Fibroblast of skin of right quadriceps (primary cell): ENCODE measurements at places on chromosomes 12 and 14.

- DNase-seq = no peak
Observed at GRCh38 chr12:53775478-53776145, 23.8 kb upstream of the CISTR start.

DNA sequence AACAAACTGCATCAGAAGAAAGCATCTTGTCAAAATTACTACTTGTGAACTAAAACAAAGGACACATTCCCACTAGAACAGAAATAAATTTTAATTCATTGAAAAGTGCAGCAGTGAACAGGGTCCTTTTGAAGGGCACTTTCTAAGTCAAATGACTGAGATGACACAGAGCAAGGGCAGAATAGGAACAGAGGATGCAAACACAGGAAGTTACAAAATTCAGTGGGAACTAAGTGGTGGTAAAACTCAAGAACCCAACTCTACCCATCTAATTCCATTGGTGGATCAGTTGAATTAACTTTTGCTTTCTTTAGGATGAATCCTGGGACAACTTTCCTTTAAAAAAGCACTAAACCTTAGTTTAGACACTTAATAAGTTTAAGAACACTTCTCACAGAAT is 45.8 kb downstream of the GNS start:
- DNase-seq = no peak

GRCh38 chr12:125981610-125982253 is 916.5 kb downstream of the AACS start:
- no peak for DNase-seq

GRCh38 chr12:49784756-49785409 is 43.3 kb downstream of the NCKAP5L start:
- peak; percentile 34 for DNase-seq

DNA sequence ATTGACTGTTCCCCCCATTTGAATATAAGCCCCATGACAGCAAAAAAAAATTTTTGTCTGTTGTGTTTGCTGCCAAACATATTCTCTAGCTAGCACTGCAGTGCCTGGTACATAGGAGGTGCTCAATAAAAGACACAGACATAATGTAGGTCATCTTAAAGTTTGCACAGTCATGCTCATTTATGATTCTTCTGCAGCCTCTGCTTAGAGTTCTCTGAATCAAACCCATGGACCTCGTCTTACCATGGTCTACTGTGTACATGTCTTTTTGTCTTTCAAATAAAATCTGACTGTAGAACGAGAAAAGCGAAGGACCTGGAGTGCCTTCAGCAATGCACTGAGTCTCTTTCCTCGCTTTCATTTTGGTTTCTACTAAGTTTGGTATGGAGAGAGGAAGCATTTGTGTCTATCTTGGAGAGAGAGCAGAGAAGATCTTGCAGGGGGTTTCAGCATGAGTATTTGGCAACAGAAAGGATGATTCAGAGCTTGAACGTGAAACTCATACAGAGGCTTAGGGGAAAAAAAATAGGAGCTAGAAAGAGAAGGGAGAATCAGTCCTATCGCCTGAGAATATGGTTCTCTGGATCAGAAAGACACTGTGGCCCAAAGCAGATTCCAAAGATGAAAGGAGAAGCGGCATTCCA is 38.8 kb upstream of the TMCC3 start:
- DNase-seq = peak; percentile 62

- peak; percentile 1 for DNase-seq
Observed at GRCh38 chr14:66572826-66573225, 64.9 kb downstream of the GPHN start.

- DNase-seq = no peak
Observed at GRCh38 chr12:130222519-130223218, 60.4 kb downstream of the FZD10 start.

GRCh38 chr12:106671840-106672239 is 89.0 kb downstream of the RFX4 start:
- DNase-seq = no peak

DNA sequence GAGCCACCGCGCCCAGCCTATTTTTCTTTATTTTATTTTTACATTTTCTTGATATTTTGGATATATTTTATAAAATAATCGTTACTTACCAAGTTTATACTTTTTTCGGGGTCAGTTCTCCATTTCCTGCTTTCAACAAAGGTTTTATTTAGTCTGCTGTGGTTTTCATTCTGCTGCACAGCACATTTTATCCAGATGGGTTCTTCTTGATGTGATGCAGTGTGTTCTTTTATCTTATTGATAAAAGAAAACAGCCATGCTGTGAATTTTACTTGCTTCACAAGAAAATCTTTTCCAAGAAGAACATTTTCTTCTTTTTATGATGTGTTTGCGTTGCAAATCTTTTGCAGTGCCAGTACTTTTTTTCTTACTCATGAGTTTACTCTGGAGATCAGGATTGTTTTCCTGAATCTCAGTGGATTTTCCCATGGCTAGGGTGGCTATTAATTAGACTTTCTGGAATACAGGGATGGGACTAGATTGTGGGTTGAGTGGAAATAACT is 192.5 kb downstream of the ADGRD1 start:
- no peak for DNase-seq

GRCh38 chr14:50232276-50232642 is 881 bp upstream of the SOS2 start:
- DNase-seq = no peak

DNA sequence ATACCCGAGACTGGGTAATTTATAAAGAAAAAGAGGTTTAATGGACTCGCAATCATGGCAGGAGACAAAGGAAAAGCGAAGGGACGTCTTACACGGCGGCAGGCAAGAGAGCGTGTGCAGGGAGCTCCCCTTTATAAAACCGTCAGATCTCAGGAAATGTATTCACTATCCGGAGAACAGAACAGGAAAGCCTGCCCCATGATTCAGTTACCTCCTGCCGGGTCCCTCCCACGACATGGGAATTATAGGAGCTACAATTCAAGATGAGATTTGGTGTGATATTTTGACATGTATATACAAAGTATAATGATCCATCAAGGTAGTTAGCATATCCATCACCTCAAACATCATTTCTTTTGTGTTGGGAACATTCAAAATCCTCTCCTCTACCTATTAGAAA is 2.3 kb upstream of the CDCA4 start:
- DNase-seq = peak; percentile 19

DNA sequence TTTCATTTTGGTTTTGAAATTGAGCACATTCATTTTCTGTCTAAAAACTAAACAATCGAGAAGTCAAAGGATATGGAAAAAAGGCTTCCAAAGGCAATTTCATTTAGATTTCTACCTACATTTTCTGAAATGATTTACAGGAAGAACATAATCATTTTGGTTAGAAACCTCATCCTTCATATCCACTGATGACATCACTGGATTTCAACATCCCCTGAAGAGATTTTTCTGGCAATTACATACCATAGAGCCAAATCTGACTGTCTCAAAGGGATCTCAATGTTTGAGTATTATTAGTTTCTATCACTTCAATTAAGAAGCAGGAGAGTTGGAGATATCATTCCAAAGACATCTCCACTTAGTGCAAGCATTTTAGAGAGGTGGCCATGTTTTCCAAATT is 137.8 kb downstream of the TTC7B start:
- DNase-seq = peak; percentile 53

- no peak for DNase-seq
Observed at GRCh38 chr12:13749389-13749788, 232.0 kb downstream of the GRIN2B start.

- no peak for DNase-seq
Observed at GRCh38 chr12:101951002-101951670, 73.8 kb downstream of the DRAM1 start.

DNA sequence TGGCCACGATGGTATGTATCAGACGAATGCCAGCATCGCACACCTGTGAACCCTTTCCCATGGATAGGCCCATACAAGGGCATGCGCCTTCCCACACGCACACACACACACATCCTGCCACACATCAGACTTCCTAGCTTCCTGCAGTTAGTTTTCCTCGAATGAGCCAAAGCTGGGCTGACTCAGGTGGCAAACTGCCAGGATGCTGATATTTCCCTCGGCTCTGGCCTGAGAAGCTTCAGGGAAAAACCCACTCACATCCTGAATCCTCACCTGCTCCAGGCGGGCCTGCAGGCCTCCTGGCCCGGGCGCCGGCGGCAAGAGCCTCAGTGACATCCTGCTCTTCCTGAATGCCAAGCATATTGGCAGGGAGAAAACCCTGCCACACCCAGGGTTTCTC is 22.4 kb downstream of the CALM1 start:
- peak; percentile 95 for DNase-seq

- no peak for DNase-seq
Observed at GRCh38 chr12:32462908-32463307, 63.5 kb downstream of the FGD4 start.

DNA sequence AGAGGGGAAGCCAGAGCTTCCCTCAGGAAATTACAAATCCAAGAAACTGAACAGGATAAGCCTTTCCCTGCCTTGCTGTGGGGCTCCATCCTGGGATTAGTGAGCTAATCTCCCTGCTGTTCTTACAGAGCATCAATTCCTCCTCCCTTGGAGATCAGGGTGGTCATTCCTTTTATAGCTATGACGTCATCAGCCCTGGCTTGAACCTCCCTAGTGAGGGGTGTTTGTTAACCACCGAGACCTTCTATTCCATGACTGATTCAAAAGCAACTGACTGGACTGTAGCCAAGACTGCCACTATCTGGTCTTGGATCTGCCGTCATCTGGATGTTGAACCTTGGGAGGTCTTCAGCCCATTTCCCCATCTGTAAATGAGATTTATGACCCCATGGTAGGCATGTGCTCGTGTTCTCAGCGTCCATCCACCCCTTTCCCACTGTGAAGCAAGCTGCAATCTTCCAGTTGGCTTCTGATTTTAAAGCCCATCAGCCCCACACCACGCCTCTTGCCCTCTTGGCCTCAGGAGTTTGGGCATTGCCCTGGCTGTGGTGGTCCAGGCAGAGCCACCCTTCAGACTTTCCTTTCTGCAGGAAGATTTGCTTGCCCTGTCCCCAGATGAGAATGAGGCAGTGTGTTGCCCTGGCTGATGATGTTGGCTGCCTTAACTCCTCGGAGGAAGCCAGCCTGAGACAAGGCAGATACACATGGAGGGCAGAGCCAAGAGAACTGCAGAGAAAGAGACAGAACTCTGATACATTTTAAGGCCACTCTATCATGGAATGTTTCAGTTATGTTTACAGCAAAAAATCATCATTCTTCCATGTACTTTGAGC is 59.6 kb upstream of the ACTN1 start:
- DNase-seq = peak; percentile 98

GRCh38 chr14:61860294-61860918 is 98.2 kb downstream of the SNAPC1 start:
- DNase-seq = peak; percentile 22

GRCh38 chr14:100062590-100062989 is 2.6 kb upstream of the EVL start:
- no peak for DNase-seq

GRCh38 chr14:91061056-91061887 is 831 bp upstream of the RPS6KA5 start:
- DNase-seq = no peak

DNA sequence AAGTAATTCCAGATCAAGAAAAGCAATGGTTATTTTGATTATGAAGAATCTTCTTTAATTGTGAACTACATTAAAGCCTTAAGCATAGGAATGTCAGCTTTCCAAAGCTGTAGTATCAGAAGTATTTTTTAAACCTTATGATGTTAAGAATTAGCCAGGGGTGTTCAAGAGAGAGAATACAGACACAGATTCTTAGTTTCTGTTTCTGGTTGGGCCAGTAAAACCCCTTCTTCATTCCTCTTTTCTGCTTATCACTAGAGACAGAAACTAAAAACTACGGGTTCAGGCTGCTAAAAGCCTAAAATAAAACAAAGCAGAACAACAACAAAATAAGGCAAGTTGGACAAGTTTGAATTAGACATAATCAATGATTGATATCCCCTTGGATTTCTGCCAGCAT is 38.2 kb downstream of the IFT43 start:
- DNase-seq = no peak

GRCh38 chr14:37223947-37224474 is 26.3 kb downstream of the MIPOL1 start:
- no peak for DNase-seq

DNA sequence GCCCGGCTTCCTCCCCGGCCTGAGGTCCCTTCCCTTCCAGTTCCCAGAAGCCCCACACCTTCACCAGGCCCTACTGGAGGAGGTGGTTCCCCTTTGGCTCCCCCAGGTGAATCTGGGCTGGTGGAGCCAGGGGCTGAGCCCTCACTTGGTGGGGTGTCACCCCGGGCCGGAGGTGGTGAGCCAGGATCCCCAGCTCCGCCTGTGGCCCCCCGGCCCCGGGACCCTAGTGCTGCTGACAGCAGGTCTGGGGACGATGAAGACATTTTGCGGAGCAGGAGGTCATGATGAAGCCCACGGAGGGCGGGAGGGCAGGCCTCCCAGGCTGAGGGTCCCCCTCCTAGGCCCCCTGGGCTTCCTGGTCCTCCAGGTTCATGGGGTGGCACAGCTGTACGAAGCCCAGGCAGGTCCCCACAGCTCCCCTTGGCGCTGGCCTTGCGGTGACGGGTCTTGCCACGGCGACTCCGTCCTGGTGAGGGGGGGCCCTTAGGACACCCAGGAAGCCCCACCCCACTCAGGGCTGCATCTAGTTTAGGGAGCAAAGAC is 16.6 kb downstream of the MAP3K12 start:
- no peak for DNase-seq

DNA sequence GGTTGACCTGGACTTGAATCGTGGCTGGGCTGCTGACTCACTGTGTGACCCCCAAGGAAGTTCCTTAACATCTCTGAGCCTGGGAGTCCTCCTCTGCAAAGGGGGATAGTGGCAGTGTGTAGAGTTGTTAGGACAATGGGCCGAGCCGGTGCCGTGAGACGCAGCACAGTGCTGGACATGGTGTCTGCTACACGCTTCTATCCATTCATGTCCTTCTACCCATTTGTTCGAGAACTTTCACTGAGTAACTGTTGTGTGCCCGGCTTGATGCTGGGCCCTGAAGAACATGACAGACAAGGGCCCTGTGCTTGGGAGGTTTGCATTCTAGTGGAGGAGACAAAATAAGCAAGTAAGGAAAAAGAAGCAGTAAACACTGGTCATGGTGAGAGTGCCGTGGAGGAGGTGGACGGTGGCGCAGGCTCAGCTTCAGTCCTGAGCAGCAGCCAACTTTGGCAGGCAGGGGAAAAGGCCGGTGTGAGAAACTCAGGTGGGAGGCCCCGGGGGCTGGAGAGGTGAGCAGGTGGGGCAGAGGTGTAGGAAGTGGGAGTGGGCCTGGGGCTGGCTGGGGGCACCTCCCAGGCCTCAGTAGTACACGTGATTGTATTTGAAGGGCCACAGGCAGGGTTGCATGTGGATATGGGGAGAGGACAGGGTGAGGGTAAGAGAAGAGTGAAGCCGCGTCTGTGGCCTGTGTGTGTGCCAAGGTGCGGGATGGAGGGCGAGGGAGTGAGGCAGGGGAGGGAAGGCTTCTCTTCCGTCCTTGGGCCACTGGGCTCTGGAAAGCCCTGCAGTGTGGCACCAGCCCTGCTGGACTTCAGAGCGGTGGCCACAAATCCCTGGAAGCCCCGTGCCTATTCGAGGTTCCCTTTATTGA is 13.8 kb downstream of the VASH1 start:
- no peak for DNase-seq

GRCh38 chr12:27142101-27142721 is 59.8 kb upstream of the C12orf71 start:
- peak; percentile 65 for DNase-seq
